Stomach (tissue), 19 donors: ENCODE measurements at places on chromosomes 16 and 17. TPM values are rescaled to one million over a fixed set of nuclear protein-coding genes. Genes with fewer than 3 reads are reported as not detected.

Gene MYH13
- 1.2 TPM for total RNA-seq

- H3K4me1 ChIP-seq = peaks cover 47% of the 10 kb centered on the region
- peak; percentile 24 for DNase-seq
- peak overlapping the region; percentile 92 for H3K27ac ChIP-seq
- H3K4me3 ChIP-seq = peak overlapping the region; percentile 14
- H3K27me3 ChIP-seq = no peaks in the 10 kb centered on the region
Measured at GRCh38 chr16:2121853-2122252, 13.8 kb downstream of the PKD1 start.

DNA sequence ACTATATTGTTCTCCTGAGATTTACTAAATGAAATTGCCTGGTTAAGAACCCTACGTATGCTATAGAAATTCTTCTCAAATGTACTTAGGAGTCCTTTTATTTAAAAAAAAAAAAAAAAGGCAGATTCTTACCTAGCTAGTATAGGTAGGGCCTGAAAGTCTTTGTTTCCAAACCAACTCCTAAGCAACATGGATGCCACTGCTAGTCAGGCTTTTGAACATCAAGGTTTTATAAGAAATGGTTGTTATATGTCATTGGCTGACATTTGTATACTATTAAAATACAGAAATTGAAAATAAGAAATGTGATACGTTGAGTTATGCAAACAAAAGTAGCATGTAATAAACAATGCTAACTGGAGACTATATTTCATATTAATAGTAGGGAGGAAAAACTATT, 1.2 kb downstream of the EVI2A start:
- H3K27me3 ChIP-seq = no peaks in the 10 kb centered on the region
- no peak for DNase-seq
- H3K4me1 ChIP-seq = peaks cover 29% of the 10 kb centered on the region
- peak overlapping the region; percentile 65 for H3K27ac ChIP-seq
- H3K36me3 ChIP-seq = no peaks in the 10 kb centered on the region
- no peak overlapping the region for H3K4me3 ChIP-seq

Gene PDILT
- 34.8 TPM for total RNA-seq

- H3K4me3 ChIP-seq = peak overlapping the region; percentile 90
- peak overlapping the region; percentile 100 for H3K27ac ChIP-seq
- H3K36me3 ChIP-seq = peaks cover 37% of the 10 kb centered on the region
- peak; percentile 82 for DNase-seq
- no peaks in the 10 kb centered on the region for H3K27me3 ChIP-seq
- H3K4me1 ChIP-seq = peaks cover 42% of the 10 kb centered on the region
Measured at GRCh38 chr17:41687828-41688640, 651 bp upstream of the EIF1 start.

Gene SLC25A11
- 34.7 TPM for total RNA-seq

- peak overlapping the region; percentile 42 for H3K4me3 ChIP-seq
- H3K27me3 ChIP-seq = peaks cover 7% of the 10 kb centered on the region
- peaks cover 26% of the 10 kb centered on the region for H3K4me1 ChIP-seq
- H3K36me3 ChIP-seq = no peaks in the 10 kb centered on the region
- peak; percentile 45 for DNase-seq
- H3K27ac ChIP-seq = peak overlapping the region; percentile 45
Measured at GRCh38 chr17:15782866-15783265, 50.8 kb downstream of the TBC1D26 start.

DNA sequence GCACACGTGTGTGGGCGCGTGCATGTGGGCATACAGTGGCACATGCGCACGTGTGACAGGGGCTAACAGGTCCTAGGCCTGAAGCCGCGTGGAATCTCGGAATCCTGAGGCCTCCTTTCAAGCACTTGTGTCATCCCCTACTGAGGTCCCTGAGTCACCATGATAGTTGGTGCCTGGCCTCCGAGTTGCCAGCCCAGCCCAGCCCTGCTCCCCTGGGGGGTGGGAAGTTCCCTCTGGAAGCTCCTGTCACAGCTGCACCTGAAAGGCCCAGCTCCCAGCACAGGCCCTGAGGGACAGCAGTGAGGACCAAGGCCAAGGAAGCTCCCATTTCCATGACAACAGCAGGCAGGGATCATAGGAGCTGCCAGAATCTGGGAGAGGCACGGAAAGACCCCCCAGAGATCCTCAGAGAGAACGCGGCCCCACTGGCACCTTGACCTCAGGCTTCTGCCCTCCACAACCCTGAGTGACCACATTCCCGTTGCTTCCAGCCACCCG, 35.4 kb upstream of the ENPP7 start:
- H3K4me1 ChIP-seq = peaks cover 4% of the 10 kb centered on the region
- no peak overlapping the region for H3K27ac ChIP-seq
- no peak for DNase-seq
- H3K27me3 ChIP-seq = peaks cover 21% of the 10 kb centered on the region

DNA sequence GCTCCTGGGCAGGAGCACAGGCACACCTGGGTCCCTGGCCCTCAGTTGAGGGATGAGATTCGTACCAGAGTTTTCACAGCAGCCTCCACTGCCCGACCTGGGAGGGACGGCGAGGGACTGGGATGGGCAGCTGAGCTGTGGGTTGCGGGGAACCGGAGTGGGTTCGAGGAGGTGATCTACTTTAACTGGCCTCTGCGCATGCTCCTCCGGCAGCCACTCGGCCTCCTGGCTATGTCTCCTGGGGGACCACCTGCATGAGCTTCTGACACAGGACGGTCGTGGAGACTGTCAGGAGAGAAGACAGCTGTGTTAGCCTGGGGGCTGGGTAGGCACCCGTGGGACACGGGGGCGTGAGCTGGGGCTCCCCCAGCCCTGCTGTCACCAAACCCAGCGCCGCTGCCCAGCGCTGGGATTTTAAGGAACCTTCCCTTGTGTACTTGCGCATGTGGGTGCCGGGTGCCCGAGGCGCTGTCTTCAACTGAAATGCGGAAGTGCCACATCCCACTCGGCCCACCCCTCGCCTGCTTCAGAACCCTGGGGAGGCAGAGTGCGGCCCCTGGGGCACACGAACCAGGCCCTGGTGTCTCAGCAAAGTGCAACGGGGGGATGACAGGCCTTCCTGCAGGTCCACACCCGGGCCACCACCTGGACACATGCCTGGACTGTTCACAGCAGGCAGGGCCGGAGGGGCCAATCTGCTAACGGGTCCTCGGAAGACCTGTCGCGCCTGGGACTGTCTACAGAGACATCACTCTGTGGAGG, 36.4 kb downstream of the SLC7A5 start:
- no peaks in the 10 kb centered on the region for H3K27me3 ChIP-seq
- no peaks in the 10 kb centered on the region for H3K4me1 ChIP-seq
- peaks cover 81% of the 10 kb centered on the region for H3K36me3 ChIP-seq
- H3K4me3 ChIP-seq = no peak overlapping the region

DNA sequence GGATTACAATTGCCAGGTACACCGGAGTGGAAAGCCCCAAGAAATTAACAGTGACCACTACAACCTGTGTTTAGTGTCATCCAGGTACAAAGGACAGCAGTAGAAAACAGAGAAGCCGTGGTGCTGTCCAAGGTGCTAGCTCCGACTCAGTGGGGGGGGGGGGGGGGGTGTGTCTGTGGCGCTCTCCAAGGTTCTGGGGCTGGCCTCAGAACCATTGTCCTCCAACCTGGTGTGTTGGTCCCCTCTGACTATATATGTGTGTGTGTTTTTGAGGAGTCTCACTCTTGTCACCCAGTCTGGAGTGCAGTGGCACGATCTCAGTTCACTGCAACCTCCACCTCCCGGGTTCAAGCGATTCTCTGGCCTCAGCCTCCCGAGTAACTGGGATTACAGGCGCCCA, 5.8 kb upstream of the ZNF23 start:
- H3K27ac ChIP-seq = no peak overlapping the region
- H3K36me3 ChIP-seq = no peaks in the 10 kb centered on the region
- no peaks in the 10 kb centered on the region for H3K27me3 ChIP-seq
- DNase-seq = peak; percentile 61
- no peak overlapping the region for H3K4me3 ChIP-seq

Gene ZG16
- 33.6 TPM for total RNA-seq

DNA sequence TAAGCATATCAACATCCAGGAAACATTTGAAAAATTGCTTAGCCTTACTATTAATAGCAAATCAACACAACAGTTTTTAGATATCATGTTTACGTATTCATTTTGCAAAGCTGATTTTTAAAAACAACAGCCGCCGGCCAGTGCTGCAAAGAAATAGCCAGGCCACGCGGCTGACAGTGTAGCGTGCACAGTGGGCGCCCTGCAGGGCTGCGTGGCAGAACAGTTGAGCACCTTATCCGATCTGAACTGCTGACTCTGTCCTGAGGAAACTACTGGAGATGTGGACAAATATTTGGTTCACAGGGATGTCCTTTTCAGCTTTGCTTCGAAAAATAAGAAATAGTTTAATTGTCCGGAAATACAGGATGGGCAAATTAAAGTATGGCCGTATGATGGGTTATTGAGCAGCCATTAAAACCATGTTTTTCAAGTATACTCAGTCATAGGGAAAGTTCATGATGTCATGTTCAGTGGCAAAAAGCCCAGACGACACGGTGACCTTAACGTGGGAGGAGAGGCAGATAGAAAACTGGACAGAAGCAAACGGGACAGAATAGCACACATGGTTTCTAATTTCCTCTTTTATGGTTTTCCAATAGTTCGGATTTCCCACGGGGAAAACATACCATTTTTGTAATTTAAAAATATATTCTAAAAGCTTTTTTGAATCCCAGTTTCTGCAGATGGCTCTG, 52.4 kb upstream of the ENDOV start:
- DNase-seq = no peak
- H3K27me3 ChIP-seq = no peaks in the 10 kb centered on the region

Gene RBFOX1
- not detected for total RNA-seq

Gene KRT33B
- total RNA-seq = not detected

Gene KRT27
- not detected for total RNA-seq

- no peak overlapping the region for H3K4me3 ChIP-seq
- no peak overlapping the region for H3K27ac ChIP-seq
- H3K4me1 ChIP-seq = no peaks in the 10 kb centered on the region
- H3K27me3 ChIP-seq = no peaks in the 10 kb centered on the region
Measured at GRCh38 chr17:34714475-34715410, 135.4 kb downstream of the TMEM132E start.

Gene RASD1
- 72.9 TPM for total RNA-seq

GRCh38 chr17:66541461-66542128, 239.2 kb downstream of the PRKCA start:
- no peaks in the 10 kb centered on the region for H3K36me3 ChIP-seq
- peak; percentile 48 for DNase-seq
- no peak overlapping the region for H3K4me3 ChIP-seq
- H3K27ac ChIP-seq = peak overlapping the region; percentile 71
- H3K4me1 ChIP-seq = peaks cover 3% of the 10 kb centered on the region
- no peaks in the 10 kb centered on the region for H3K27me3 ChIP-seq

- H3K36me3 ChIP-seq = peaks cover 17% of the 10 kb centered on the region
- DNase-seq = no peak
- H3K4me3 ChIP-seq = no peak overlapping the region
- H3K4me1 ChIP-seq = no peaks in the 10 kb centered on the region
- no peak overlapping the region for H3K27ac ChIP-seq
Measured at GRCh38 chr16:53187775-53188174, 133.0 kb downstream of the CHD9 start.
